ENCODE measurements at places on chromosomes 16 and 17. TPM values are rescaled to one million over a fixed set of nuclear protein-coding genes. Genes with fewer than 3 reads are reported as not detected.

- no peak for DNase-seq
Measured at GRCh38 chr17:81520021-81520901, 7.7 kb upstream of the ACTG1 start.

GRCh38 chr16:73069581-73070262 lies 21.8 kb upstream of the ZFHX3 start:
- no peak for DNase-seq

DNA sequence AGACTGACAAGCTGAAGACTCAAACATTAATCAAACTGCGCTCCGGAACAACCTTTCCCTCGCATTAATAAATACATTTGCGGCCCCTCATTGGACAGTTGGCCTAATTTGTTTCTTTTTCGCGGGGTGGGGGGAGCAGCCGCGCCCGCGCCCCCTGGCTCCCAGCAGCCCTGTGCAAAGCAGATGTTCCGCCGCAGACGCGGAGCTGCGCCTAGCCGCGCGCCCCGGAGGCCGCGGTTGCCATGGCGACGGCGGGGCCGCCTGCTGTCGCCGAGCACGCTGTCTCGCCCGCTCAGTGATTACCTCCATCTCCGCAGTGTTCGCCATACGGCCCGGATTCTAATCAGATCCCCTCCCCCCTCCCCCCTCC lies 25.5 kb downstream of the COPZ2 start:
- DNase-seq = peak; percentile 71

DNA sequence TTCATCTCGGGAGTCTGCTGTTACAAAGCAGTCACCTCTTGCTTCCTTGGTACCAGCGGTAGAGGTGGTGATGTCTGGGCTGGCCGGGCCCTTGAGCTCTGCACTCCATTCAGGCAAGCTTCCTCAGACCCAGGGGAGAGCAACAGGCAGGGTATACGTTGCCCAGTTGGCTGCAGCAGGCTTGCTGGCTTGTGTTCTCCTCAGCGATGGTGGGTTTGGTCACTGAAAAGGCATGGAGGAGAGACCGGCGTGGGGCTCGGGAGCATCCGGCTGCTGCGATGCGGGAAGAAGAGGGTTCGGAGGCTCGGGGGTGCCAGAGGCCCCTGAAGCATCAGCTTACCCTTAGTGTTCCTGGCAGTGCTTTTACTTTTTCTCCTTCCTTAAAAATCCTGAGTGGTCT lies 25.8 kb downstream of the SAP30BP start:
- no peak for DNase-seq

The NPIPA5 gene
- total RNA-seq = 16.0 TPM

GRCh38 chr17:57634713-57635465 lies 110.2 kb downstream of the CCDC182 start:
- DNase-seq = no peak

The TNK1 gene
- total RNA-seq = 4.0 TPM

DNA sequence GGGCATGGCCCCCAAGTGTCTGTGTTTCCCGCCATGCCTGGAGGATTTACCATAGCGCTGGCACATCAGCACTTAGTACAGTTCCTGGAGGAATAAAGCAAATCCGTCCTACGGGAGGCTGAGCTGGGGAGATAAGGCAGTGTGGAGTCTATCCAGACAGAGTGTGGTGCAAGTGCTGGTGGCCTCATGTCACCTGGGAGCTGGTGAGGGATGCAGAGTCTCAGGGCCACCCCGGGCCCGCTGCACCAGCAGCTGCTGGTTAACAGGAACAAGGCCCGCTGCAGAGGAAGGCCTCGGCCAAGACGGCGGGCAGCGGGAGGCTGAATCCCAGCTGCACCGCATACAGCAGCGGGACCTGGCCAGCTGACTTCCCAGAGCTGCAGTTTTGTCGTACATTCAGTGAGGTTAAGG lies 57.3 kb upstream of the CDC42EP4 start:
- DNase-seq = no peak

DNA sequence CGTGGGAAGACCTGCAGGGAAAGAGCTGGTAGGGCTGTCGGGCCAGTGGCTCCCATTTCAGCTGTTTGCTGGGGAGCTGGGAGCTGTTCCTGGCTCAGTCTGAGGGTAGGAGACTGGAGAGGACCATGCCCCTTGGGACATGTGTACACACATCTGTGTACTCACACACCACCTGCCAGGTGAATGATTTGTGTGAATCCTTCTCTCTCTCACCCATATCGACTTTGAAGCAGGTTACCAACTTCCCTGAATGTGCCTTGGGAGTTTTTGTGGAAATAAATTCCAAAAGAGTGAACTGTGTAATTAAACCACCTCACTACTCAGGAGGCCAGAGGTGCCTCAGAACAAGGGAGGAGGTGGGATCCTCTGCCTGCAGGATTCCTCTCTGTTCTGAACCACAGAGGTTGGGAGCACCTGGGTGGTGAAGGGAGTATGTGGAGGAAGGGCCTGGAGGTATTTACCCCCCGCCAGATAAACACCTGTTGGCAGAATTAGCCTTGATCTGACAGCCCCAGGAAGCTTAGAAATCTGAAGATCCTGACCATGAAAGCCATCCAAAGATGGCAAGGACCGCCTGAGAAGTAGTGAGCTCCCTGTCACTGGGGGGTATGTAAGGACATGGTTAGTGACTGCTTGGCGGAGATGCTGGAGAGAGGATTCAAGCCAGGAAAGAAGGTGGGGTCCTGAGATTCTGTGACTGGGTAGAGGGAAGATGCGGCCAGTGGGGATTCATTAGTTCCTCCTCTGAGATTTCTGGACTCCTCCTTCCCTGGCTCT lies 3.3 kb downstream of the ABCC3 start:
- no peak for DNase-seq

The WNT3 gene
- not detected for total RNA-seq

GRCh38 chr17:61393550-61393903 lies 6.1 kb upstream of the TBX2 start:
- DNase-seq = no peak

The GAS7 gene
- 0.18 TPM for total RNA-seq

DNA sequence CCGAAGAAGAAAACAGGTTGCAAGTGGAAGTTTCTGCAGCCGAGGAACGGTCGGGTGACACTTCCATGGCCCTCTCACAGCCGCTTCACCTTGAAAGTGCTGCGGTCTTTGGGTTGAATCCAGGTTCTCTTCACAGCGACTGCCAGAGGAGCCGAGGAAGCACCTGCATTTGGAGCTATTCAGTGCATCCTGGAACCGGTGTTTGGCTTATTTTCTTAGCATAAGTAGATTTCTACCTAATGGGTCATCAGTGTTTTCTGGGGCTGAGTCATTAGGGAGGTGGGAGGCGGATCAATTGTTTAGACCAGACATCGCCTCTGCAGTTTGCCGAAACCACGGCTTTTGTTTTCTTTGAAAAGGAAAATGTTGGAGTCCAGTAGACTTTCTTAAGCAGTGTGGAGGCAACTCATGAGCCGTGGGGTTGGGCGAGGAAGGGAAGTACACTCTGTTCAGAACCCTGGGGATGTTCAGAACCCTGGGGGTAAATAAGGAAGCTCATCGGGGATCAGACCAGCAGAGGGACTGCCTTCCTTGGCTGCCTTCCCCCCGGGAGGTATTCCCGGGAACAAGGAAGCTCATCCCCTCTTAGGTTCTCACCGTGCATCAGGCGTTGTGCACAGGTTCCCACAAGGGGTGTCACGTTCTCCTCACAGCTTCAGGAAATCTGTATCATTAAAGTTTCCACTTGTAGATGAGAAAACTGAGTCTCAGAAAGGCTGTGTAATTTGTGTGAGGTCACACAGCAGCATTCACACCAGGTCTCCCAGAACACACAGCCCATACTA lies 361.5 kb downstream of the SNX29 start:
- DNase-seq = no peak

DNA sequence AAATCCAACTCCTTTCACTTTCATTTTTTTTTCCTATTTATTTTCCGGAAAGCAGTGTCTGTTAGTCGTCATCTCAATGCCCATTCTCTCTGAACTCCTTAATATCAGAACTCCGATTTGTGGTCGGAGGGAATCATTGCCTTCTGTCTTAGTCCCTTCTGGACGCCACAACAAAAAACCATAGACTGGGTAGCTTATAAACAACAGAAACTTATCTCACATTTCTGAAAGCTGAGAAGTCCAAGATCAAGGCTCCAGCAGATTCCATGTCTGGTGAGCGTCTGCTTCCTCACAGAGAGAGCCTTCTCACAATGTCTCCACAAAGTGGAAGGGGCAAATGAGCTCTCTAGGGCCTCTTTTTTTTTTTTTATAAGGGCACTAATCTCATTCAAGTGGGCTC lies 296.6 kb upstream of the CDH11 start:
- DNase-seq = no peak

The PTX4 gene
- not detected for total RNA-seq

The MFAP4 gene
- not detected for total RNA-seq

The NEUROD2 gene
- total RNA-seq = not detected

DNA sequence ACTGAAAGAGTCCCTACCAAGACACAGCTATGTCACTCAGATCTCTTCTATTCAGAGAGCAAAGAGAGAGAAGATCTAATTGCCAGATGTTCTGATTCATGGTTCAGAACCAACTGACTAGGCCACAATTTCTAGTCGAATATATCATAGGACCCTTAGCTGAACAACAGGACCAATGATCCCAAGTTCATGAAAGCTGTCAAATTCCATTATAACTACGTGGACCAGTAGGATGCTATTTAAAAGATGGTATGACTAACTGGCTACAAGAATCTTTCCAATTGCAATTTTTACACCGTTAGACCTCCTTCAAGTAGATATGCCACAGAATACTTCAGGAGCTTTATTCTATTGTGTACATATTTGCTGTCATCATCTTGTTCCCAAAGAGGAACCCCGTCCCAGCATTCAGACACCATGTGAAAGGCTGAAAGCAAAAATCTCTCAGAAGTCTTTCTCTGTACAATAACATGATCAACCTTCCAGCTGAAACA lies 26.0 kb downstream of the DCUN1D3 start:
- DNase-seq = no peak

The CD300LB gene
- not detected for total RNA-seq
